ENCODE measurements at places on chromosomes 1 and 21.

- DNase-seq, result no peak
Observed at GRCh38 chr1:18539171-18539570, 58.4 kb downstream of the KLHDC7A start.

GRCh38 chr1:75170981-75171380, 36.8 kb downstream of the LHX8 start:
- DNase-seq, result no peak

DNA sequence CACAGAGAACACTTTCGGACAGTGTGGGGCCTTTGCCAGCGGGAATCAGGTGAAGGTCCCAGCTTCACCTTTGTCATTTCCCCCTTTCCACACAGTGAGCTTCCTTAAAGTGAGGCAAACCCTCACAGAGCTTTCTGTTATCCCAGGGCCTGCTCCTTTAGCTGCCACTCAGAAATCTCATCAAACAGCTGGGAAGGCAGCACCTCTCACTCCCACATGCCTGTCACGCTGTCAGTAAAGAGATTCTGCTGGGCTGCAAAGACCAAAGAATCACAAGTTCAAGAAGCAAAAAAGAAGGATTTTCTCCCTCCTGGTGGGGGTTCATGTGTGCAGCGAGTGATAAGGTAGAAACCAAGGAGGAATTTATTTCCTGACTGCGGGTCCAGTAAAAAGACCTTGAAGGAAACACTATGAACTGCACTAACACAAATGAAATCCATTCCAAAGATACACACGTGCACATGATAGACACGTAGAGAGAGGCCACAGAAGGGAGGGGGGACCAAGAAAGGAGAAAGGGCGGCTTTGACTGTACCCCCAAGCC, 44.0 kb downstream of the HTR6 start:
- DNase-seq, result no peak

DNA sequence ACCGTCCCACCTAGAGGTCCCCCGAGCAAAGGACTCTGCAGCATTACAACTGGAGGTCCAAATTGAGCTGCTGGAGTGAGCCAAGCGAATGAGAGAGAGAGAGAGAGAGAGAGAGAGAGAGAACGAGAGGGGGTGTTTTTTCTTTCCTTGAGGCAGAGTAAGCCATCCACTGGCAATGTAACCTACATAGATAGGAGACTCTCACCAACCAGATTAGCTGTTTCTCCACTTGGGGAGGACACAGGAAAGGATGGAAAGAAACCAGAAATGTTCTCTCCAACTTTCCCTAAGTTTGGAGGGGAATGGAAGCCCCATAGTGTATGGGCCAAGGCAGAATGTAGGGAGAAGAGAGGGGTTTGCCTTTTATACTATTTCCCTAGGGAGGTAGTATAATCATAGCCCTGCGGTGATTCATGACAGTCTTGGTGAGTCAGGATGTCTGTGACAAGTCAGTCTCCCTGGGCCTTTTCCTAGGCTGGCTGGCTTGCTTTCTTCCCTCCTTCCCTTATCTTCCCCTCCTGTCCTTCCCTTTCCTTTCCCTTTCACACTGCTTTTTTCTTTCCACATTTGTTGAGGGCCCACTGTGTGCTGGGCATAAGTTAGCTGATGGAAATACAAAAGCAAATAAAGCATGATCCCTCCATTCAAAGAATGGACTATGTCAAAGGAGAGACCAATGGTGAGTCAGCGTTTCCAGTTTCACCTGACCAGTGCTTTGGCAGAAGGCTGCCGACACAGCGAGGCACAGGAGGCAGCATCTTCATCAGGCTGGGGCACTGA, 7.1 kb downstream of the FNDC7 start:
- DNase-seq, result no peak

DNA sequence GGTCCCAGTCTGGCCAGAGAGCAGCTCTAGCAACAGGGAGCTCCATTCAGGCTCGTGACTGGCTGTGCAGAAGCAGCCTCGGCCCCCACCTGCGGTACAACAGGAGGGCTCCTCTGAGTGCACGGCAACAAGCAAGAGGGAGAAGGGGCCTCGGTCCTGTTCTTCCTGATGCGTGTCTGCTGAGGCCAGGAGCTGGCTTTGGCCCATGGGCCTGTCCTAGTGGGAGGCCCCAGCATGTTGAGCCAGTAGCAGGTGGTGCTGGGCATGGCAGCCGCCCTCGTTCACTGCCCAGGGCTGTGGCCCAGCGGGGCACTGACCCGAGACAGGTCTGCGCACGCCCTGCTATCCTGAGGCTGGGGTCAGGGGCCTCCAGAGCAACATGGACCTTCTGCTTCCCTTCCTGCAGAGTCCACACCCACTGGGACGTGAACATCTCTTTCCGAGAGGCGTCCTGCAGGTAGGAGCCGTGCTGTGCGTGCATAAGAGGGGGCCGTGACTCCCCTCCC, 7.0 kb downstream of the SAMD11 start:
- DNase-seq, result no peak

DNA sequence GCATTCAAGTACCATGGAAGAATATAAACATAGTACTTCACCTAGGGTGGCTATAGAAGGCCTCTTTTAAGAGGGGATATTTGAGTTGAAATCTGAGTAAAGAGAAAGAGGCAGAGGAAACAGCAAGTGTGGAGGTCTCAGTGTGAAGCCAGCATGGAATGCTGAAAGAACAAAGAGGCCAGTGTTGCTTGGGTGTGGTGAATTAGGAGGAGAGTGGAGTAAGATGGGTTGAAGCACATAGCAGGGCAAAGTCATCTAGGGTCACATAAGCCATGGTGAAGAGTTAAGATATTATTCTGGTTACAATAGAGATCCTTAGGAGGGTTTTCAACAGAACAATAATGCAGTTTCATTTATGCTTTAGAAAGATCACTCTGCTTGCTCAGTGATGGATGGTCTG, 37.5 kb downstream of the C1orf141 start:
- DNase-seq, result no peak

GRCh38 chr1:77230051-77230450, 10.8 kb upstream of the PIGK start:
- DNase-seq, result no peak

GRCh38 chr1:10755970-10756521, 40.4 kb downstream of the CASZ1 start:
- peak; percentile 21 for DNase-seq

DNA sequence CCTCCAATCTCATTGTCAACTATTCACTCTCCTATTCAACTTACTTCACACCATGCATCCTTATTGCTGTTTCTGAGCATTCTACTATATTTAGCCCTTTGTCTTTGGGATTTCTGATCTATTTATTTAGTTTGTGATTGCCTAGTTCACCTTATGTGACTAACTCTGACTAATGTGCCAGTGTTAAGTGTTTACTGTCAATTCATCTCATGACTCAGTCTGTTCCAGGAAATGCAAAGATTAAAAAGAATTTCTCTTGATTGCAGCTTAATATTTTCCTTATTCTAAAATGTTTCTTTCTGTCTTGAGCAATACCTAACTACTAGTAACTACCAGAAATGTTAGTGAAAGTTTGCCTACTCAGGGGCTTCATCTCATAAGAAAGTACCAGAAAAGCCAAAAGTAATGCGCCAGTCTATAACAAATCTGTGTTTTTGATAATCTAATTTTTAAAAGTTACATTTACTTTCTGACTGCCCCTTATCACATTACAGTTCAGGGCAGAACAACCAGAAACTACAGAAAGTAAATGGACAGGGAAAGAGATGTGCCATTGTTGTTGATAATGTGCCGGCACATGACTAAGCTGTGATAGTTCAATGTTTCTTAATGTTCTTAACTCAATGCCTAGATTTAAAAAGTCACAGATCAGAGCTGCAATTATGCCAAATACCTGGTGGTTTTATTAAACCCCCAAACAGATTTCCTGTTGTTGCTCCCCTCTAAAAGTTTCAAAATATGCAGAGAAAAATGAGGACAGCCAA, 556.5 kb downstream of the PTBP2 start:
- no peak for DNase-seq

DNA sequence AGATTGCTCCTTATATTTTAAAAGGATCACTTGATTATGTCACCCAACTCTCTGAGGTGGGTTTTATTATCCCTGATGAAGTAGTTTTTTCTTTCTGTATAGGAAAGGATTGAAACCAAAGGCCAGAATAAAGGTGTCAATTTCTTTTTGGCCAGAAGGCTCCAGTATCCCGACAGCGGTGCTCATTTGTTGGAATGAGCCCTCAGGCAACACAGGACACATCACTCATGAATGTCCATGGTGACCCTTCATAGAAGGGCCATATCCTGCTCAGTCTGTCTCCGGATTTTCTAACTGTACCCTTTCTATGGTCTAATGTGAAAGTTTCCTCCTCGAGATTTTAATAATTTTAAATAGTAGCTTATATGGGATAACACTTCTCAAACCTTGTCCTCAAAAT, 171.3 kb upstream of the USP24 start:
- DNase-seq, result no peak

DNA sequence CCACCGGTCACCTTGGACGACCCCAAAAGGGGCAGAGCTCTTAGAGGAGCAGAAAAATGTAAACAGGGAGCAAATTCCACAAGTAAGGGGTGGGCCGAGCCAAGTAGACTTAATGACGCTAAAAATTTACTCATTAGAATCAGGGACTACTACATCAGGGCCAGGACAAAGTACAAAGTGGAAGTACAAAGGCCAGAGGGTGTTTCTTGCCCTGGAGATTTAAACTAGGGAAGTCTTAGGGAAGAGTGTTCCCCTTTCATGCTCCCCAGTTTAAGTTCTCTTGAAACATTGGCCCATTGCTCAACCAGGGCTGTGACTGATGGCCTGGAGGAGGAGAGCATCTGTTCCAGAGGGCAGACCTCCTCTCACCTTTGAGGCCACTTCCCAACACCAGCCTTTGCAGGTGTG, 48.6 kb downstream of the BACH1 start:
- no peak for DNase-seq

GRCh38 chr1:30303387-30303786, 420.0 kb downstream of the MATN1 start:
- no peak for DNase-seq

DNA sequence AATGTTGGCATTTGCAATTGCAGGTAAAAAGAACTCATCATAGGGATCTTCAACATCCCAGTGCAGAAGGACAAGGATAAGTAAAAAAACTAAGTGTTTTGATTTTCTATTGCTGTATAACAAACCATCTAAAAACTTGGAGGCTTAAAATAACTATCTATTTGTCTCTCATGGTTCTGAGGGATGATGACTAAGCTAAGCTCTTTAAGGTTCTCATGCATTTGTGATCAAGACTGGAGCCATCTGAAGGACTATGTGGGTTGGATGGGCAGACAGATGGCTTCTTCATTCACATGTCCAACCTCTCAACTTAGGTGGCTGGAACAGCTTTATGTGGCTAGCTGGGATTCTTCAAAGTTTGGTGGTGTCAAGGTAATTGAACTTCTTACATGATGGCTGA, 51.5 kb downstream of the RPL5 start:
- DNase-seq, result no peak

DNA sequence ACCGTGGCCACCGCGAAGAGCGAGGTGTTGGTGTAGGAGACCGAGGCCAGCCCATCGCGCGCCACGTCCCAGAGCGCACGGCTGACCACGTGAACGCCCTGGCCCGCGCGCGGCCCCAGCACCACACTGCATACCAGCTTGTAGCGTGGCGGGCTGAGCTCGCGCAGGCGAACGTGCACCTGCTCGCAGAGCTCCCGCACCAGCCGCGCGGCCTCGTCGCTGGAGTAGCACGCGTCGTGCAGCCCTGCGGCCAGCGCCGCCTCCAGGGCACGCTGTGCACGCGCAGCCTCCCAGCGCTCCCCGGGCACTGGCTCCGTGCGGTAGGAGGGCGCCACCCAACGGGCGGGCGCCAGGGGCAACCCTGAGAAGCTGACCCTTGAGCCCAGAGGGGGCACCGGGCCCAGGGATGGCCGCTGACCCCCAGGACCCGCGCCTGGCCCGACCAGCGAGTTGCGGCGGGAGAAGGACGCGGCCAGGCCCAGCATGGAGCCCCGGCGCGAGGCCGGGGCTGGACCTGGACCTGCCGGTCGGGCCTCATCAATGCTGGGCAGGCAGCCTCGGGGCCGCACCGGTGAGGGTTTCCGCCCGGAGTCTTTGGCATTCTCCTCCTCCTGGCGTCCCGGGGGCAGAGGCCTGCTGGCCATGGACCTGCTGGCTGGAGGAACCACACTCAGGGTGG, 987 bp downstream of the DYNLT4 start:
- no peak for DNase-seq

DNA sequence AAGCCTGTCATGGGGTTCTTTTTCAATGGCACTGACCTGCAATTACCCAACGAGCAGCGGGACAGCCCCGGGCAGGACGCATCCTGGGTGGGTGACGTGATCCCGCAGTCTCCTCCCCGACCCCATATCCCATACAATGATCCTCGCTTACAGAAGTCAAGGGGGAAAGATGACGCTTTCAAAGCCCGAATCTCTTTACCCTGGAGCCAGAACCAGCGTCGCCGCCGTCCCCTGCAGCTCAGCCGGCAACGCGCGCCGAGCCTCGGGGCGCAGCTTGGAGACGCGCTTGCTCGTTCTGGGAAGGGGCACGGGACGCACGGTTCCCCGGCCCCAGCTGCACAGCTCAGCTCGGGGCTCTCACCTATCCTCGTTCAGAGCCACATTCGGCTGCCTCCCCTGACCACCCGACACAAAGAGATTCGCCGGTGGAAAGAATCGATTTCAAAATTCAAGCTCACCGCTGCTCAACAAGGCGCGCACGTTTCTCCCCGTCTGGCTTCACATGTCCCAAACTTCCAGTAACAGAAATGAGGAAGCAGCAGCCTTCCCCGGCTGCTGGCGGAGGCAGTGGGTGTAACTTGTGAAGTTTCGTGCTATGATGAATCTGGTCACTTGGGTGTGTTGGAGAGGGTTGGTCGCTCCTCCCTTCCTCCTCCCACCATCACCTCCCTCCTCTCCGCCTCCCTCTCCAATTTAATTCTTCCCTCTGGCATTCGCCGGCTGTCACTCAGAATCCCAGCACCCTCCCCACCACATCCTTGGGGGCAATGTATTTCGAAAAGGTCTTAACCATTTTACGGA, at the start of gene TIAM1:
TSS of gene TIAM1 (minus strand) at position 582 of the 801 bp plus-strand sequence. CDS start 77,289 bp downstream, outside the sequence.
- no peak for DNase-seq

GRCh38 chr1:87959236-87959635, 630.6 kb downstream of the LMO4 start:
- DNase-seq, result no peak

DNA sequence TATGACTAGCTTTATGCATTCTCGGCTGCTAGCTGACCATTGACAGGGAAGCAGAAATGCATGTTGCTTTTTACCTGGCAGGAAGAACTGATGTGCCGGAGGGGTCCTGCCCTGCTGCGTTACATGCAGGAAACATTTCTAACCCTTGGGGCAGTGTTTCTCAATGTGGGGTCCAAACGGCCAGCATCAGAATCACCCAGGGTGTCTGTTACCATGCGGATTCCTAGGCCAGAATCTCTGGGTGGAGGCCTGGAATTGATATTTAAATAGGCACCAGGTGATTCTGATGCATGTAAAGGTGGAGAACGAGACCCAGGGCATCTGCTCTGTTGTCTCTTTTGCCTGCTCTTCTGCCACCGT, 182.7 kb downstream of the PCP4 start:
- no peak for DNase-seq

GRCh38 chr1:229344937-229345684, 2.3 kb upstream of the CCSAP start:
- DNase-seq, result no peak

DNA sequence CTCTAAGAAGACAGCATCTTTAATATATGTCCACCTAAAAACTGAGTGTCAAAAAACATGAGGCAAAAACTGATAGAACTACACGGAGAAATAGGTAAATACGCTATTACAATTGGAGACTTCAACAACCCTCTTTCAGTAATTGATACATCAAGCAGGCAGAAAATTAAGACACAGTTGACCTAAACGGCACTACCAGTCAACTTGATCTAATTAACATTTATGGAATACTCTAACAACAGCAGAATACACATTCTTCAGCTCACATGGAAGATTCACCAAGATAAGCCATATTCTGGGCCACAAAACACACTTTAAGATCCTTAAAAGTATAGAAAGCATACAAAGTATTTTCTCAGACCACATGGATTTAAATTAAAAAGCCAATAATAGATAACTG, 137.6 kb downstream of the CLIC6 start:
- DNase-seq, result no peak
